IMR-90 (cell line): ENCODE measurements at places on chromosomes 4 and X.

GRCh38 chr4:155376387-155377268, at the start of gene MAP9:
Gene MAP9, minus strand, starts transcription at chr4:155376965. Its CDS starts 1,115 bp downstream, at chr4:155375850.
- peak; percentile 93 for DNase-seq

GRCh38 chr4:89253311-89253710, 54.3 kb downstream of the GPRIN3 start:
- no peak for DNase-seq

DNA sequence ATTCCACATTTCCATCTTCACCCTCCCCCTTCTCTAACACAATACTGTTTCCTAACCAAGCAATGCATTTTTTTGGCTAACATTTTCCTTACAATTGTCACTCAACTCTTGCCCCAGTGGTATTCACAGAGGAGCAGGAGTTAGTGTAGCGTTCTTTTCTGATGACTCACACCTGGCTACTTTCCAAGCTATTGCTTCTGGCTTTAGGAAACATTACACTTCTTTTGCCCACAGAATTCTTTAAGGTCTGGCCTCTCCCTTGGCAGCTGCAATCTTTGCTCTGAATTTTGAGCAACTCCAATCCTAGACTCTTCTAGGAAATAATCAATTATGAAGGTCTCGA, 27.5 kb upstream of the PDGFC start:
- DNase-seq, result peak; percentile 97

GRCh38 chrX:3713225-3713936, at the start of gene PRKX:
Gene PRKX, minus strand, starts transcription at chrX:3713649. Its CDS starts 396 bp downstream, at chrX:3713253.
- peak; percentile 36 for DNase-seq

DNA sequence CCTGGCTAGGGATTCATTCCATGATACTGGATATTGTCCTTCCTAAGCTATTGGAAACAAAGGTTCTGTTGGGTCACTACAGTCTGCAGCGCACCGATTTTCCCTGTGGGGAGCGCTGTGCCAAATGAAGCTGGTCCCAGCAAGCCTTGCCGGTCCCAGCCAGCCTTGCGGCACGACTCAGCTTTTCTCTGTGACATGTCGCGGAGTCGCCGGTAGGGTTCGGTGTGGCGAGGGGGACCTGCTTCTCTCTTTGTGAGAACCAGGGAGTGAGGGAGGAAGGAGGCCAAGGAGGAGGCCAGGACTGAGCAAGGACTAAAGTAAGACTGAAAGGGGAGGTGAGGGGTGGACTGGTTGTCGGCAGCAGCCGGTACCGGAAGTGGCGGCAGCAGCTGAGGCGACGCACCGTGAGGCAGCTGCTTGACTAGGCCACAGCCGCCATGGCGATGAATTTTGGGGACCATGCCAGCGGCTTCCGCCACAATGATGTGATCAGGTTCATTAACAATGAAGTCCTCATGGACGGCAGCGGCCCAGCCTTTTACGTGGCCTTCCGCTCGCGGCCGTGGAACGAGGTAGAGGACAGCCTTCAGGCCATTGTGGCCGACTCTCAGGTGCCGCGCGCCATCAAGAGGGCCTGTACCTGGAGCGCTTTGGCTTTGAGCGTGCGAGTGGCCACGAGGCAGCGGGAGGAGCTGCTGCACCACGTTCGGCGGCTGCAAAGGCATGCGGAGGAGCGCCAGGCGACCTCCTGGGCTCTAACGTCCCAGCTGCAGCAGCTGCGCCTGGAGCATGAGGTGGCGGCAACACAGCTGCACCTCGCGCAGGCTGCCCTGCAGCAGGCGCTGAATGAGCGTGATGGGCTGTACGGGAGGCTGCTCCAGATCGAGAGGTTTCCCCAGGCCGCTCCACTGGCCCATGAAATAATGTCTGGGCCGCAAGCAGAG, at the start of gene TEX13D:
TSS of gene TEX13D (plus strand) at position 180 of the 944 bp plus-strand sequence. CDS start at position 438, 258 bp downstream.
- no peak for DNase-seq
